ENCODE measurements at places on chromosomes 5 and 9.

DNA sequence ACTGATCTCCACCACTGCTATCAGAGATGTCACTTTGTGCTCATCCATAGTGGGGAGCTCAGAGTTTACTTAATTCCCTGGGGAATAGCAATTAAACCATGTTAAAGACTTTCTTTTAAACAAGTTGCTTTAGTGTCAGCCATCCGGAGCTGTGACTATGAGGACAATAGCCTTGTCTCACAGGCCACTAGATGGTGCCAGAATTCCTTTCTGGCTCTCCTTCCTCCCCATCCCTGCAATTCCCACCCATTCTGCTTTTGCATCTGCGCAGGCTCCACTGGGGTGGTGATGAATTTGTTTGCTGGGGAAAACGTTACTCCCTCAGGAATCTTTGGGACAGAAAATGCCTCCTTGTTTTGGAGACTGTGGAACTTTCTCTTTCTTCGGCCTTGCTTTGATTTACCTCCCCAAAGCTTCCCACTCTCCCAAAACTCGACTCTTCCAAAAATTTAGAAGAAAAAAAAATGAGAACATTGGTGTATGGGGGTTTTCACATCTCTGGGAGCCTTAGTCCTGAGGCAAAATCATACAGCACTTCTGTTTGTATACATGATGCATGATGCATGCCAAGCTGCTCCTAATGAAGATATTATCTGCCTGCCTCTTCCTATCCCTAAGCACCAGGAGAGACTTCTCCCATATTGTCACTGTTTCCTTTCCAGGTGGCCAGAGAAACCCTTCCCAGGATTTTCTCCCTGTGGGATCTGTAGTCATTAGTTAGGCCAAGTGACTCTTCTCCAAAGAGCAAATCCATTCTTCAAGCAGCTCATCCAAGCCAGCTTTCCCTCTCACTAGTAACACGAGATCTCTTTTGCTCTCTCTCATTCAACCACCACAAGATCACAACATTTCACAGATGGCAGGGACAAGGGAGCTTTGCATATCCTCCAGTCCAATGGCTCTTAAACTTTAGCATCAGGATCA, 466.1 kb downstream of the TLR4 start:
- DNase-seq: peak; percentile 16

- no peak for DNase-seq
These were observed 229.9 kb upstream of the RIOK2 start for GRCh38 chr5:97412959-97413358.

GRCh38 chr9:80501635-80502034, 929.9 kb downstream of the TLE4 start:
- no peak for DNase-seq

DNA sequence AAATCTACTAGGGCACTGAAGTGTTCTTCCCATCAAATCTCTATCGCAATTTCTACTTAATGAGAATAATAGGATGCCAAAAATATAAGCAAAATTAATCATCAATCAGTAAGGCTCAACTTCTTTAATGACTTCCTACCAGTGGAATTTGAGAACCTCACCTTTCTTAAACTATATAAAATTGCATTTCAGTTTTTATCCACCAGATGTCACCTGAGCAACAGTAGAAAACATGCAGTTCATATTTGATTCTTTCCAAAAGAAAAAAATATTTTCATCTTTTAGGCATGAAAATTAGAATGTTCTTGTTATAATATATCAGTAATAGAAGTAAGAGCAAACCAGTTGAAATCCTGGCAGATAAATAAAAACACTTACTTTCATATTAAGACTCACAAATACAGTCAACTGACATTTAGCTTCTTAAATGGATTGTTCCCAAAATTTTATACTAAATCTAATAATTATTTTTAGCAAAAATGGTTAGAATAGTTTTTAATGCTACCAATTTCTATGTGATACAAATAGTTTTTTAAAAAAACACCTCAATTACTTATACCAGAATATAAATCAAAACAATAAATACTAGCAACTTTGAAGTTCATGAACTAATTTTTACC, 13.4 kb upstream of the CCDC112 start:
- peak; percentile 46 for DNase-seq

- peak; percentile 14 for DNase-seq
These were observed 52.3 kb downstream of the NTNG2 start for GRCh38 chr9:132214027-132214622.

- DNase-seq: no peak
These were observed 18.3 kb upstream of the PHYHD1 start for GRCh38 chr9:128902351-128903078.

Measured in NCI-H146 (cell line).